Astrocyte of the cerebellum (primary cell): ENCODE measurements at places on chromosomes 6 and 20.
A peak's percentile ranks its signal among the peaks of the same experiment; 100 is the strongest.

GRCh38 chr6:140134224-140134623 lies 759.8 kb upstream of the CITED2 start:
- no peak for DNase-seq

DNA sequence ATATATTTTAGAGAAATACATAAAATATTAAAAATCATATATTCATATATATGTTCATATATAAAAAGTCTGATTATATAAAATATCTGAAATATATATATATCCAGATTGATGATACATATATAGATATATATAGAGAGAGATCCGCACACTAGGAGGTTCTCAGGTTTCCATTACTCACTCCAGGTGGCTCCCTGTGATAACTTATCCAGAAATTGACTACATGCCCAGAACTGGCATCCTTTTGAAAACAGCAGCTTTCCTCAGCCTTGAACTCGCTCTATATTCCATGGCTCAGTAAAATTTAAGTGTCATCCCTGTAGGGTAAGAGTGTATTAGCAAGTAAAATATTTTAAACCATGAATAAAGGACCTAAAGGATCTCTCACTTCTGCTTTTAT lies 206.8 kb downstream of the TINAG start:
- DNase-seq = no peak

DNA sequence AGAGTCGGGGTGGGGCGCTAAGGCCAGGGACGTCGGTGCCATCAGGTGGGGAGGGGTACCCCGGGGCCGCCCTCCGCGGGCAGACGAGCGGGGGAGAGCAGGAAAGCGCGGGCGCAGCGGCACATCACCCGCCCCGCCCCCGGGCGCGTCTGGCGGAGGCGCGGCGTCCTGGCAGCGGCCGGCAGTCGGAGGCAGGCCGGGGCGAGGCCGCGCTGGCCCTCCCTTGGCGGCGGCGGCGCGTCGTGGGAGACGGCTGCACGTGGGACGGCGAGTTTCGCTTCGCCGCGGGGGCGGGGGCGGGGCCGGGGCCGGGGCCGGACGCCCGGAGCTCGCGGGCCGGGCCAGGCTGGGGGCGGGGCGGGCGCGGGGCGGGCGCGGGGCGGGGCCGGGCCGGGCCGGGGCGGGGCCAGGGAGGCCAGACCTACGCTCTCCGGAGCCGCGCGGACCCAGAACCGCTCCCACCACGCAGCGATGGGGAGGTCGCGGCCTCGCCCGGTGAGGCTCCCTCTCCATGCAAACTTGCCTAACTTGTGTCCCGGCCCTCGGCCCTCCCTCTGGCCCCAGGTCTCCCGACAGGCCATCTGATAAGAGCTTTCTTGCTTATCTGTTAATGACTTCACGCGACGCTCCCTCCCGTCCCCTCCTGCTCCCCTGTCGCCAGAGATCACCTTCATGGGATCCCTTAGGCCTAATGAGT lies 12.5 kb downstream of the ITPR3 start:
- DNase-seq = no peak

- no peak for DNase-seq
Observed at GRCh38 chr6:137051790-137052472, 7.2 kb upstream of the IL20RA start.

- no peak for DNase-seq
Observed at GRCh38 chr6:11595903-11596302, 58.4 kb downstream of the TMEM170B start.

DNA sequence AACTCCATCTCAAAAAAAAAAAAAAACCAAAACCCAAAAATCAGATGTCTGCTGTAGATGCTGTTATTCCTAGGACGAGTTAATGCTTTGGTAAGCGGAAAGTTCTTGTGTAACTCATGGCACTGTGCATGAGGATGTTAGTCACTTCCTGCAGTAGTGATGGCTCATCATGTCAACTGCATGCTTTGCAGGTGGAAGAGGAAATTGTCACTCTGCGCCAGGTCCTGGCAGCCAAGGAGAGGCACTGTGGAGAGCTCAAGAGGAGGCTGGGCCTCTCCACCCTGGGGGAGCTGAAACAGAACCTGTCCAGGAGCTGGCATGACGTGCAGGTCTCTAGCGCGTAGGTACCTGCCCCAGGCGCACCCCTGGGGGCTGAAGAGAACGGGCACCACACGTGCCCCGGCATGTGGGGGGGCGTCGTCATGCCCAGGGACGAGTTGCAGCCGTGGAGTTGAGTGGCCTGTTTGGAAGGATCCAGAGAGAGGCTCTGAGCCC lies 8.5 kb downstream of the TPD52L2 start:
- no peak for DNase-seq

DNA sequence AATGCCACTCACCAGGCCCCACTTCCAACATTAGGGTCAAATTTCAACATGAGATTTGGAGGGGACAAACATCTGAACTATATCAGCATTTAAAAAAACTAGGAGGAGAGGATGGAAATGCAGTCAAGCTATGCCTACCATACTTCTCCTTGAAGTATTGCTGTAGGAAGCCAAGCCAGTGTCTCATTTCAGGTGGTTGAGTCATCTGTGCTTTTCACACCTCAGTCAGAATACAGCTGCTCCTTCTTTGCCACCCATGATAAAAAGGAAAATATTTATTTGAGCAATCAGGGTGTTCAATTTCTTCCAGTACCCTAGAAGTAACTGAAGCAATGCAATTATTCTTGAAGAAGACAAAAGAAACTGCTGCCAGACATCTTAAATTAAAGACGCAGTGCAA lies 47.0 kb upstream of the EEF1E1 start:
- no peak for DNase-seq

DNA sequence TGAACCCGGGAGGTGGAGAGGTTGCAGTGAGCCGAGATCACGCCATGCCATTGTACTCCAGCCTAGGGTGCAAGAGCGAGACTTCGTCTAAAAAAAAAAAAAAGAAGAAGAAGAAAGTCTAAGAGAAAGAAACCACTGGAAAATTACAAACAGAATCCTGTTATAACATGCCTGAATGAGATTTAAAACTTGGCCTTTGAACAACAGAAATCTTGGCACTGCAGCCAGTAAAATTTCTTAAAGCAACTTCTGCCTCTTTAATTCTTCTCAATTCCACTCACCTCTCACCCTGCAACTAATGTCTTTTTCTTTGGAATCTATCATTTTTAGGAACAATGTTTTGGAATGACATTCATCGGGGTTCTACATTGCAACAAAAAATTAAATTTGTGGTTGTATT lies 26.3 kb downstream of the PM20D2 start:
- DNase-seq = no peak

- DNase-seq = peak; percentile 83
Observed at GRCh38 chr6:85403331-85404015, 46.4 kb upstream of the NT5E start.

- DNase-seq = no peak
Observed at GRCh38 chr6:167877994-167878779, 51.5 kb downstream of the AFDN start.

DNA sequence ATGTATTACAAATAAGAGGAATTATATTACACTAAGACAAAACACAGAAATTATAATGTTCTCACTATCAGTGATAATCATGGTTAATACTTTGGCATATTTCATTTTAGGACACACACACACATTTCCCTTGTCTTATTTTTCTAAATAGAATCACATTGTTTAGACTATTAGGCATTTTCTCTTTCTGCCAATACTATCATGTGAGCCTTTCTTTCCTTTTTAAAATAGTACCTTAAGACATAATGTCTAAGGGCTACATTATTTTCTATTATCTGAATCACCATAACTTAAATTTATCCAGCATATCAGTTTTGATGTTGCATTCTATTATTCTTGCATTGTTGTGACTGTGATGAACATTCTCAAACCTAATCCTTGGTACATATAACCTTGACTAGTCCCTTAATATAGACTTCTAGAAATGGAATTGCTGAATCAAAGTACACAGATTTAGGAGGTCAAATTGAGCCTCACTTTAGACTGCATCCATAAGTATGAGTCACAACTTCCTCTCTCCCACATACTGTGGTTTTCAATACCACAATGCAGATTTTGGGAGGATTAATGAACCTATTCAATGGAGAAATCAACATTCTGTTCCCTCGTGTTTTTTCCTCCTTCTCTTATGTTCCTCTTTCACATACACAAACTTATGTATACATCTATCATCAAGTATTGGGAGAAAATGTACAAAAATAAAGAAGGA lies 212.6 kb downstream of the MOXD1 start:
- peak; percentile 80 for DNase-seq

GRCh38 chr20:49633643-49634042 lies 65.7 kb upstream of the PTGIS start:
- DNase-seq = no peak

- no peak for DNase-seq
Observed at GRCh38 chr20:58700823-58701222, 8.2 kb downstream of the NPEPL1 start.

DNA sequence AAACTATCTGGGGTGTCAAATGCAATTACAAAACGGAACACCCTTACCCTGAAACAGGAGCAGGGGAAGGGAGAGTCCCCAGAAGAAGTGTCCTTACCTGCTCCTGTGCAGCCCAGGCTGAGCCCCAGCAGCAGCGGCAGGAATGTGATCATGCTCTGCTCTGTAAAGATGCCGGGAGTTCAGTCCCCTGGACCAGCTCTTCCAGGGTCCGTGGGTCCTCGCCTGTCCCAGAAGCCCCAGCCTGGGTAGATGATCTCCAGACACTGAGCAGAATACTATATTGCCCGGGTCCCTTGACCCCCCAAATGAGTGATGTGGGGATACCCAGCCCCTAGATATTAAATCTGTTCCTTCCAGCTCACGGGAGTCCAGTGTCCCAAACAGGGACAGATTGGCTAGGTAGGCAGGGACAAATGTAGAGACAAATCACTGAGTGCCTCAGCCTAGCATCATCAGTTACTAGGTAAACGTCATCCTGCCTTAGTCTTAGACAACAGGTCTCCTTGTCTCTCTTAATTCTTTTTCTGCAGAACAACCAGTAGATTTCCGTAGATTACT lies at the start of gene HLA-DMB:
HLA-DMB (minus strand) TSS at position 373 of the 558 bp plus-strand sequence; CDS start at position 152, 221 bp downstream.
- peak; percentile 35 for DNase-seq

- DNase-seq = no peak
Observed at GRCh38 chr20:4548552-4548951, 173.2 kb upstream of the PRND start.
